ENCODE measurements at places on chromosomes 3 and 15.
A peak's percentile ranks its signal among the peaks of the same experiment; 100 is the strongest.

DNA sequence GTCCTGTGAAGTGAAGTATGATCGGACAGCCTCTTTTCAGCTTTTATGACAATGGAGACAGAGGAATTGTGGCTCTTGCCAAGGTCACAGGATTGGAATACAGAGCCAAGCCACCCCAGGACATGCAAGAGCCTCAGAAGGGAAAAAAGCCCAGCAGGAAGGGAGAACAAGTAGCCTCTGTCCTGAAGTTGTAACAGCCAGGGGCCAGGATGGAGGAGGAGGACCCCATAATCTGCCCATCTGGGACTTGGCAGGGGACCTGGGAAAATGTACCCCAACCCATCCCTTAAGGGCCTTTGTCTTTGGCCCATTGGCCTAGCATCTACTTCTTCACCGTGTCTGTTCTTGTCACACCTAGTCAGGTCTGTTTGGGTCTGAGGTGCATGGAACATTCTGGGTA lies 60.4 kb upstream of the POLG start:
- ATAC-seq = no peak

DNA sequence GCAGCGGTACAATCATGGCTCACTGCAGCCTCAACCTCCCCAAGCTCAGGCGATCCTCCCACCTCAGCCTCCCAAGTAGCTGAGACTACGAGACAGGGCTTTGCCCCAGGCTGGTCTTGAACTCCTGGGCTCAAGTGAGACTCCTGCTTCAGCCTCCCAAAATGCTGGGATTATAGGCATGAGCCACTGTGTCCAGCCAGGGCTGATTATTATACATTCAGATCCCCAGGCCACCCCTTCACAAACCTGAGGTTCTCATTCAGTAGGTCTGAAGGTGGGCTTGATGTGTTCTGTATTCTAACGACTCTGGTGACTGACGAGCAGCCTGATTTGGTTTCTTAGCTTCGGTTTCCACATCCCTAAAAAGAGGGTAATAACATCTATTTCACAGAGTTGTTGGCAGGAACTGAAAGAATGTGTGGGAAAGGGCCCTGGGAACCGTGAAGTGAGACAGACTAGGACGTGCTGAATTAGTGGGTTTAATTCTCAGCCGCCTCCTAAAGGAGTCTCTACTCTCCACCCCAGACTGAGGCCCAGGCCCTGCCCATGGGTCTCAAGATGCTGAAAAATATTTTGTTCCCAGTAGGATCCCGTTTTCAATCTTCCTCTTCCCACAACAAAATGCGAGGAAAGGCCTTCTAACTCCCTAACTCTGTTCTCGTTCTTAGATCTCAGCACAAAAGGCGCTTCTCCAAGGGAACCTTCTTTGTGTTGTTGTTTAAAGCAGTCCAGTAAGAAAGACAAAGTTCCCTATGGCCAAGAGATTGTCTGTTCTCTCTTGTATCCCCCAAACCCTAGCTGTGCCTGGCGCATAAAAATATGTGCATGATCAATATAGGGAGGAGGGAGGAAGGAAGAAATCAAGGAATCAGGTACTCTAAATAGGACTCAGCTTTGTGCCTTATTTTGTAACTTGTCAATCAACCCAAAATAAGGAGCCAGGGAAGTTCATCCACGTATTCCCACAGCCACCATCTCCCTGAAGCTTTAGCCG lies 210.0 kb upstream of the TOPAZ1 start:
- ATAC-seq = peak; percentile 55

GRCh38 chr3:18011387-18011786 lies 269.0 kb upstream of the TBC1D5 start:
- no peak for ATAC-seq

DNA sequence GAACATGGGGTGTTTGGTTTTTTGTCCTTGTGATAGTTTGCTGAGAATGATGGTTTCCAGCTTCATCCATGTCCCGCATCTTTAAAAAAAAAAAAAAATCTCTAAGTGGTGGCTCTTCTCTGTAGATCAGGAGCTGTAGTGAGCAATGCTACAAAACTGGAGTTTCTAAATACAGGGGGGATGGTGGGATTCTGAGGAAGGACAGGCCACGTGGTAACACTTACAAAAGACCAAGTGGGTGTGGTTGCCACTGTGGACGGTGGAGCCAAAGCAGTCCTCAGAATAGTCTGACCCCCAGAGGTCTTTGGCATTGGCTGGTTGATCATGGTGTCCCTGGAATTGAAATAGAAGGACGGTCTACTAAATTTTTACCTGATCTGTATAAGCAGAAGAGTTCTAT lies 7.7 kb downstream of the CCRL2 start:
- no peak for ATAC-seq

- no peak for ATAC-seq
Observed at GRCh38 chr15:98657721-98658120, 9.4 kb downstream of the IGF1R start.

- no peak for ATAC-seq
Observed at GRCh38 chr3:146750196-146750595, 145.1 kb upstream of the PLSCR5 start.

DNA sequence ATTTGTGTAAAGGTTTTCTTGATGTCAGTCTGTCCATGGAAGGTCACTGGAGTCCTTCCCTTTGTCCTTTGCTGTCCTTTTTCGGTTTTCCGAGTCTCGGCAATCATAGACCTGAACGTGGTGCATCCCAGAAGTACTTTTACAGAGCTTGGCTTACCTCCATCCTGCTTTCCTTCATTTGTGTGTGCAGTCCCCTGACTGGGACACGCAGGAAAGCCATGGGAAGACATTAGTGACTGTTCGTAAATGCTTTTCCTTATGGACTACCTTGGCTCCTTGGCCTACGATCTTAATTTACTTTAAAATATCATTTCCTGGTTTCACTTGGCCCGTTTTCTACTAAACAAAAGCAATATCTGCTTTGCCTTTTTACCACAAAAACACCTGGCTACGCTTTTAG lies 328.4 kb upstream of the RARB start:
- no peak for ATAC-seq

DNA sequence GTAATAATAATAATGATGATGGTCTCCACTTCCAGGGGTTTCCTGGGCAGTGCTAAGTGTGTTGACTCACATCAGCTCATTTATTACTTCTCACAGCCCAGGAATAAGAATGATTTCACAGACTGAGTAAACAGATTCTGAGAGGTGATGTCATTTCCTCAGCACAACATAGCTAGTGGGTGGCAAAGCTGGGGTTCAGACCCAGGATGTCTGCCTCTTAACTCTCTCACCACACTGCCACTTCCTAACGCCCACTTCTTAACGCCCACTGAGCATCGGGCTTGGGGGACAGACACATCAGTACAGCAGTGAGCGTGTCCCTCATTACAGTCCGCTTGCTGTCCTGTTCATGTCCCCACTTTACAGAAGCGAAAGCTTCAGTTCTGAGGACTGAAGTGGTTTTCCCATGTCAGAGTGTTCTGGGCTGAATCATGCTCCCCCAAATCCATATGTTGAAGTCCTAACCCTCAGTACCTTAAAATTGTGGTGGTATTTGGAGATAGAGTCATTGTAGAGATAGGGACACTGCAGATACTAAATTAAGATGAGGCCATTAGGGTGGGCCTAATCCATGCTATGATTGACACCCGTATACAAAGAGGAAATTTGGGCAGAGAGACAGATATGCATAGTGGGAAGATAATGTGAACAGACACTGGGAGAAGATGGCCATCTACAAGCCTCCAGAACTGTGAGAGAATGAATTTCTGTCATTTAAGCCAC lies 68.0 kb downstream of the ATP2B2 start:
- peak; percentile 80 for ATAC-seq

DNA sequence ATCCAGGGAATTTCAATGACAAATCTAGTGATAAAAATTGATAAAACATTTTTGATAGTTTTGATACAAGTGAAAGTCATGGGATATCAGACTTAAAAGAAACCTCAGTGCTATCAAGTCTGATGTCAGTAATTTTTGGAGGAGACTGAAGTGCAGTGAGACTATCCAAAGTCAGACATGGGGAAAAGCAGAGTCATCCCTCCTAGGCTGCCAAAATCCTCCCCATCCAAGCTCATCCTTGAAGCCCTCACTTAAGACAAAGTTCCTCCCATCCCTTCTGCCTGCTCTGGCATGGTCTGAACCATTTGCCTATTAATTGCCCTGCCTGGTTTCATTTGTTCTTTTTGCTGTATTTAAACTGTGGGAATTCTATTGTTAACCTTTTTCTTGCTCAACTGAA lies 456.9 kb upstream of the UBE2E2 start:
- no peak for ATAC-seq

- peak; percentile 92 for ATAC-seq
Observed at GRCh38 chr3:188432802-188433520, 279.0 kb downstream of the LPP start.

DNA sequence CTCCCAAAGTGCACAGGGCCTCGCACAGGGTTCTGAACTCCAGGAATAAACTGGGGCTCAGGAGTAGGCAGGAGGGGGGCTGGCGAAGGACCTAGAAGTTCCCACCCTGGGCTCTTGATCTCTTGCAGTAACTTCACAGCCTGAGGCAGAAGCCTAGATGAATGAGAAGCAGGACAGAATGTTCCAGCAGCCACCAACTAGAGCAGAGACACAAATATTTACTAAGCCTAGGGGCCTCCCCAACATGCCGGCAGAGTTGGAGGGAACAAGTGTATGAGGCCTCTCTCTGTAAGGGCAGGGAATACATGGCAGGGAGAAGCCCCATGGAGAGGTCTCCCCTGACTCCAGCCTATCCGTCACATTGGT lies 25.3 kb upstream of the C15orf39 start:
- ATAC-seq = no peak

DNA sequence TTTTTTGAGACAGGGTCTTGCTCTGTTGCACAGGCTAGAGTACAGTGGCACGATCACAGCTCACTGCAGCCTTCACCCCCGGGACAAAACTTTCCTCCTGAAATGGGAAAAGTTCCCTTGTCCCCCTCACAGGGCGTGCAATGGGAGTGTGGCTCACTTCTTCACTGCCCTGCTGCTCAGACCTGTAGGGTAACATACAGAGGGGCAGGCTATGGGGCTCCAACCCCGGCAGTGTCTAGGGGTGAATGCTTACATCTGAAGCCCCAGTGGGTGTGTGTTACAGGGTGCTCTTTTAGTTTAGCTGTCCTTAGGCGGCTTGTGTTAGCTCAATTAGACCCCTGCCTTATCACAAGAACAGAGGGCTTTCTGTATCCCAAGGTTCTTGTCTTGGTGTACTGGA lies 157.3 kb downstream of the RBPMS2 start:
- ATAC-seq = no peak
